Colonic mucosa (tissue), 4 donors: ENCODE measurements at places on chromosomes 6 and 20. TPM values are rescaled to one million over a fixed set of nuclear protein-coding genes. Genes with fewer than 3 reads are reported as not detected.
A peak's percentile ranks its signal among the peaks of the same experiment; 100 is the strongest.

DNA sequence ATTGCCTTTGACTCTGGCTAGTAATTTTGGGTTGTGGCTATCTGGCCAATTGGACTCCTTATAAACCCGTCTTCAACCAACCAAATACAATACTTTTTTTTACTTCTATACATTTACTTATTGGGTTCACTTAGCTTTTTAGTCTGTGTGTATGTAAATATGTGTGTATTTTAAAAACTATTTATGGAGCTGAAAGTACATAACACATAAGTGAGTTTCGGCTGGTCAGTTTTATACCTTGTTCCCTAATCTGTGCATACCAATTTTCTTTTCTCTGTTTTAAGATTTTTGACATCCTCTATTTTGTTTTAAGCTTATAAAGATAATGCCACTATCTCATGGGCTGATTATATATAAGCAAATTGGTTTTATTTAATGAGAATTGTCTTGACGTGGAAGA, 129.5 kb downstream of the LRRC1 start:
- DNase-seq = no peak

DNA sequence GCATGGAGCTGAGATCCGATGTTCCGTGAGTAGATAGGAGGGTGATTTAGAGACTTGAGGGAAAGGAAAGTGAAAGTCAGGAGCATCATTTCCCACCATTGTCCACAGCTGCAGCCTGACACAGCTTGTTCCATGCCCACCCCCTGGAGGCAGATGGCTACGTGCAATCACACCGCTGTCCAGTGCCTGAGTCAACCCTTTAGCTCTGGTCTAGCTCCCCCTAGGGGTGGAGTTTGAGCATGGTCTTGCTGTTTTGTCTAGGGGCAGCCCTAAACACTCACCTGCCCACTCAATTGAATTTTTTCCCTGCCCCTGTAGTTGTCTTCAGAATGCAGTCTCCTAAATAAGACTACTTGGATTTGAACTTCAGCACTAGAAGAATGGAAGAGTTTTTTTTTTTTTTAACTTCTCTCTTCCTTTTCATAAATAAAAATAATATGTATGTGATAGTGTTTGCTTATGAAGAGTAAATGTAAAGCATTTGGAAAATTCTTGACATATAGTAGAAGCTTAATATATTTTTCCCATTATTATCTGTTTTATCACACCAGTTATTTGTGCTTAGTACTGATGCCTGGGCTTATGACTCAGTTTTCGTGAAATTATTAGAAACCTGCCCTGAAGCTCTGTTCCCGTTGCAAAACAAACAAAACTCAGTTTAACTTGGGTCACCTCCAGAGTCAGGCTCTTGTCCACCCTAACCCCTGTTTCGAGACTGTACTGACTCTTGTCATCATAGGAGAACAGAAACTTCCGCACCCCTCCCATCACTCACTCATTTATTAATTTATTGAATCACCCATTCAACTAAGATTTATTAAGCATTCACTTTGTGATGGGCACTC, 814.8 kb downstream of the MAFB start:
- peak; percentile 79 for DNase-seq

GRCh38 chr20:50464026-50464724, 46.0 kb upstream of the PTPN1 start:
- peak; percentile 49 for DNase-seq

- DNase-seq = no peak
These were observed 898.0 kb upstream of the EYS start for GRCh38 chr6:66605011-66605410.

DNA sequence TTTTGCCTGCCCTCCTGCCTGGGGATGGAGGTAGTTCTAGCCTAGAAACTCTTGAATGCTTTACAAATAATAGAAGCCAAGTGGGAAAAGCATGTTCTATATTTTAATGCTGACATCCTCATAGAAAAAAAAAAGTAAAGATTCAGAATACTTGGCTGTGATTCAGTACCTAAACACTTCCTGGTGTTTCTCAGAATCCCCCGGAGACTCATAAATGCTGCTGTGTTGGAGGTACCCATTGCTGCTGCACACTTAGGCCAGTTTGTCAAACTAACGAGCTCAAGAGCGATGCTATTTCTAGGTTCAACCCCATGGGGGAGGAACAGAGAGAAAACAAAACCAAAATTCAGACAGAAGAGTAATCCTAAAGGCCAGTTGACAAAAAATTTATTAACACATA, 38.8 kb upstream of the ZFP64 start:
- DNase-seq = peak; percentile 34

- no peak for DNase-seq
These were observed 23.6 kb upstream of the OR2J2 start for GRCh38 chr6:29147074-29147473.

GRCh38 chr6:113842165-113842564, 15.0 kb upstream of the MARCKS start:
- DNase-seq = no peak

- peak; percentile 11 for DNase-seq
These were observed 41.6 kb upstream of the FRMD1 start for GRCh38 chr6:168120390-168121302.

Gene RFX6
- 0.59 TPM for total RNA-seq

Gene BPIFB4
- not detected for total RNA-seq

Gene ZBTB46
- total RNA-seq = 2.1 TPM
